NCI-H446 (cell line): ENCODE measurements at places on chromosomes 6 and 20.

GRCh38 chr6:170124836-170125235 is 166.0 kb downstream of the DLL1 start:
- DNase-seq: no peak

- no peak for DNase-seq
Measured at GRCh38 chr20:46552460-46553420, 2.3 kb upstream of the OCSTAMP start.

- no peak for DNase-seq
Measured at GRCh38 chr6:14478381-14479225, 361.0 kb downstream of the CD83 start.

DNA sequence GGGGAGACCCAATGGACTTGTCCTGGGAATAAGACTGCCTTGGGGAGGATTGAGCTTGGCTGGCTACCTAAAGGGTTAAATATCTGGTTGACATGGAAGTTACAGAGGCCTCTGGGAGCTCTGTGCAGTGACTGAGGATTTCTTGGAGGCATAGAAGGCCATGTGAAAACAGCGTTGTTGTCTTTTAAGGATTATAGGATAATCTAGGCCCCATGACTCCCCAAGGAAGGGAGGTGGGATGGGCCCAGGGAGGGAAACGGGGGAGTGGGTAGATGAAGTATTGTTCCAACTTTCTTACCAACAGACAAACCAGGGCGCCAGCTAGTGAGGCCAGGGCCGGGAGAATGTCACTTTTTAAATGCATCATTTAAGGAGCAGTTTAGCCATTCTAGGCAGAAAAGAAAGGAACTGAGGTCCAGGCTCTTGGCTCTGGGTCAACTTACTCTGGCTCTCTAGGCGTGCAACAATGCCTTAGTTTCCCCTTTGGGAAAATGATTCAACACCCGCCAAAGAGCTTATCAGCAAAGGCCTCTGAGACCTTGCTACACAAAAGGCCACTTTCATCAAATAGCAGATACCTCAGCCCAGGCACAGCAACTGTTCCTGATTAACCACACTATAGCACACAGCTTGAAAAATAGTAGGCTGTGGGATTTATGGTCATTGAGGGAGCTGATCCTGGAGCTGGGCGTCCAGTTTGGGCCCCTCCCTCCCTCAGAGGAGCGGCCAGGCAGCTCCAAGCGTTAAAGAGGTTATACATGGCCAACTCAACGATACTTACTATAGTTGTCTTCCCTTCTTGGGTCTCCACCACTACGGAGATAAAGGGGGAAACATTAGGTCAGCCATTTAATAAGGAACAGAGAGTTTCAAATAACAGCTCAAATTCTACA is 7.0 kb downstream of the MRPS18A start:
- no peak for DNase-seq

- no peak for DNase-seq
Measured at GRCh38 chr20:33560026-33560425, 70.1 kb downstream of the CBFA2T2 start.

- DNase-seq: no peak
Measured at GRCh38 chr6:34969662-34970265, 80.7 kb downstream of the ANKS1A start.

- DNase-seq: no peak
Measured at GRCh38 chr20:50895111-50895830, 36.0 kb downstream of the ADNP start.

- DNase-seq: no peak
Measured at GRCh38 chr6:6587696-6588063, 840 bp upstream of the LY86 start.

DNA sequence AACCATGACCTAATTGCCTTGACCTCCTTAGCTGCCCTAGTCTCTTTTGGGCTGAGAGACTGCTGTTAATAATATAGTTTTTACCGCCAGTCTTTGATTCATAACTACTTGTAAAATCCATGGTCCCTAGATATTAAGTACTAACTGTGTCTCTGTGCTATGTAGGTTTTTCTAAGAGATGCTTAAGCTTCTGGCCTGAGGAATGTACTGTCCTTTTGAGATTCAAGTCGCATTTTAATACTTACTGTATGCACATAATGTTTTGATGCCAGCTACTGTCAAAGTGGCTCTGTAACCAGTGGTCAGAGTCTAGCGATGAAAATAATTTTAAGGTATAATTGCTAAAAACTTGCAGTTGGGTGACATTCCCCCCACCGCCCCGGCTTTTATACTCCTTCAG is 2.1 kb downstream of the AKAP12 start:
- no peak for DNase-seq

DNA sequence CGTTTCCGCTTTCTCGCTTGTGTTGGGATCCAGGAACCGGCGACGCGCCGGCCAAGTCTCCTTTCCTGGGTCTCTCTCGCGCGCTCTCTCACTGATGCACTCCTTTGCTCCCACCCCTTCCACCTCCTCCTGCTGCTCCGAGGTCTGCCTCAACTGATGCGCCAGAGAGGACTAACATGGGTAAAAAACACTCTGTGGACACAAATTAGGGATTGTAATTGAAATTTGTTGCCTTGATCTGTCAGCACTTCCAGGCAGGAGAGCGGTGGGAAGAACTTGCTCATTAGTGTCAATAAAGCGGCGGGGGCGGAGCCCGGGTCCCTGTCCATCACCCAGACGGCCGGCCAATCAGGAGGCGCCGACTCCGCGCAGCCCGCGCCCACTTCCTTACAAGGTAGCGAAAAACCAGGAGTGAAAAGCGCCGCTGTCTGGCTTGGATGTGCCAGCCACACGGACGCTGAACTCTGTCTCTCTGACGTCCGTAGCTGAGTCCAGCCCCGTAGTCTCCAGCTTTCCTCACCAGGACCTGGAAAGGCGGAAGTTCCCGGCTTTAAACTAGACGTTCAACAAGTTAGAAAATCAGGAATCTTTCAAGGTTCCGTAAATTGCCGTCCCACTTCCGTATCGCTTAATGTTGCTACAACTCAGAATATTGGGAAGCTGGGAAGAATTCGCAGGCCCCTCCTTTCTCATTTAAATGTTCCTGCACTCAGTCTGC is at the start of gene TBX18:
Gene TBX18 (minus strand): TSS at position 267 of the 718 bp plus-strand sequence. CDS start 417 bp downstream, outside the sequence.
- DNase-seq: no peak

DNA sequence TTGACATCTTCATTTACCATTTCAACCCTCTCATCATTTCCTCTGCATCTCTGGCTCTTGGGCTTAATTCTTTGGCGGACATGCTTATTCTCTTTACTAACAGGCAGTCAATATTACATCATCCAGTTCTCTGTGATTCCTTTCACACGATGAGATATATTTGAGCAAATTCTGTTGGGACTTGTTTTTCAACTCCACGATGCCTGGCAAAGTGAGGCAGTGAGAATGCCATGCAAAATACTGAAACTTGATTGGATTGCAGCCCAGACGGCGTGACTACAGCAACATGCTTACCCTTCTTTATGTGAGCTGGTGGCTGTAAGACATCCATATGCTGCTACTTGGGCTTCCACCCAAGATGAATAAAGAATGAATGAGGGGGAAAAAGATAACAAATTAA is 101.7 kb upstream of the SPACA1 start:
- peak; percentile 92 for DNase-seq

GRCh38 chr20:17059465-17059864 is 167.4 kb upstream of the PCSK2 start:
- peak; percentile 60 for DNase-seq

DNA sequence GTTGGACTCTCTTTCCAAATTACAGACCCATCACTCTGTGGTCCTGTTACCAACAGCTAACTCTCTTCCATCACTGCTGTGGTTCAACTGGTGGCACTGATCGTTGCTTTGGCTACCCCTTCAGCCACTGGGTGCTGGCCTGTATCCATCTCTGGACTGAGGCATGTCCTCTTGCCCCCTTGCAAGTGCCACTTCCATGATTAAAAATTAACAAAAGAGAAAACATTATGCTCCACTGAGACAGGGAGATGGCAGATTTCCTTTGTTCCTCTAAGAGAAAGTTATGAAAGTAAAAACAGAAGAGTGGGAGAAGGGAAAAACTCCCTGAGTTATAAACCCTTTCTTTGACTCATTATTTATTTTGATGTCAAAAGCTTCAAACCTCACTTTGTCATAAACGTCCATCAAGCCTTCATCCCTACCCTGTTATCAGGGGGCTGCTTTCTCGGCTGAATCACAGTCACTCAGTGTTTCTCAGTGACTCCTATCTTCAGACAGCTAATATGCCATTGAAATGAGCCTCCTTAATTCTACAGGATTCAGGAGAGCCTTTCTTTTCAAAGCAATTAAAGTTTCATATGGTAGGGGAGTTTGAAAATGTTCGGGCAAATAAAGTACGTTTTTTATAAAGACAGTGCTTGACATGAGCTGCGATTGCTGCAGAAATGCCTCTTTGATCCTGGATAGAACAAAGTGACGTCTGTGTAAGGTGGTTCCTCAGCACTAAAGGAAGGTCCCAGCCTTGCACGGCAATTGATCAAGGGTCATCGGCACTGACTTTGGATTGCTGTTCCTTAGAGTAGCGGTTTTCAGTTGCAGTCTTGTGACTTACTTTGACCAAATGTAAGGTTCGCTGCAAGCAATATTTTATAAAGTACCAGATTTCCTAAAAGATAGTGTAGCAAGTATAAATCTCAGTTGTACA is 49.9 kb upstream of the PBOV1 start:
- DNase-seq: no peak

GRCh38 chr6:129046526-129046925 is 163.6 kb downstream of the LAMA2 start:
- no peak for DNase-seq

DNA sequence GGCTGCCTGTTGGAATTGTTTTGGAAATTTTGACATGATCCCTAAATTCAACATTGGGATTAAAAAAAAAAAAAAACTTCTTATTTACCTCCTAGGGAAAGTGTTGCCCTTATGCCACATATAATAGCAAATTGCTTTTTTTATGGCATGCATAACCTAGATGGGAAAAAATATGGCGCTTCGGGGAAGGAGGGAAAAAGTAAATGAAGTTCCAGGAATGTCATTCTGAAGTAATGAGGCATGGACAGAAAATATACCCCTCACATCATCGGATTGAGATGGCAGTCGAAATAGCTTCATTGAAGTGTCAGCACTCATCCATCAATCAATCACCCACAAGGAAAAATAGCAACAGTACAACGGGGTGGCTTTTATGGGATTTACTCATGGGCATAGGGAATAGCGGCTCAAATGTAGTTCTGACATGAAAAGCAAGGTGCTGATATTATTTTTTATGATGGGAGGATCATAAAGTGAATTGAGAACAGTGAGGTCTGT is 104.8 kb downstream of the ZNF217 start:
- DNase-seq: no peak

DNA sequence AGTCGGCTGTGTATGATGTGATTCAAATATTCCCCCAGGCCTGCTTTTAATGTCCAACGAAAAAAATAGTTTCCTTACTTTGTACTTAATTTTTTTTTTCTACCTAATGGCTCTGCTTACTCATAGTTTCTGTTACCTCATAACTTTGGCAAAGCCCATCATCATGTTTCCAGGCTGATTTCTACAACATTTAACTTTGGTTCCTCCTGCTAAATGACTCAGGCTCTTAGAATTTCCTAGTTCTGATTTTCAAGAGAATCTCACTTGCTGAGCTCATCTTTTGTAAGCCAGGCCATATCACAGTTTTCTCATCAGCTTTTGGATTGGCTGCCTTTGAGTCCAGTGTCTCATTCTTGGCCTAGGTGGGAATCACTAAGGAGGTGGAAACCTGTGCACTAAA is 323.1 kb downstream of the HDGFL1 start:
- DNase-seq: no peak

DNA sequence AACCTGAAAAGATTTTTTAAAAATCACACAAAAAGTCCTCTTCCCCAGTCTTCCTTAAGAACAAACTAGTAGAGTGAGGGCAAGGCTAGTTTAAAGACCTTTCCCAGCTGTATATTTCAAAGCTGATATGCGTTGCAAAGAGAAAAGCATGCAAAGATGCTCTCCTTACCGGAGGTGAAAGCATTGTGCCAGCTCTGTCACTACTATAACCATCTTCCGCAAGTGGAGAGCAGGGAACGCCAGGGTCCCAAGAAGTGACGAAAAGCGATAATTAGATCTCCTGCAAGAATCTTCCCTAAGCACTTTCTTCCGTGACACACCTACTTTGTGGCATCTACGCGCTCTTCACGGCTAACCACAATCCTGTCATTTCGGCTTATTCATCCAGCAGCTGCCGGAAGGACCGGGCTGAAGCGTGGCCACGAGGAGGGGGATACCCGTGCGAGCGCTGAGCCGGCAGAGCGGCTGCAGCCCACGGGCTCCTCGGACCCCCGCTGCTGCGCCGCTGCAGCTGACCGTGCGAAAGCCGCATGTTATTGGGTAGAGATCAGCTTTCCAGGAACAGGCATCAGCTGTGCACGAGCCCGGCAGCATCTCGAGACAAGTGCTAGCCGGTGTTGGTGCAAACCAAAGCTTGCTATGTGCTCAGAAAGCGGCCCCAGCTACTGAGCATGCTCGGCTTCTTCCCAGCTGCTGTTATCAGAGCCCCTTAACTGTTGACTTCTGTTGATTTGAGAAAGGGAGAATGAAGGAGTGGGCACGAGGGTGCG is 57.2 kb upstream of the ARHGAP18 start:
- DNase-seq: no peak

DNA sequence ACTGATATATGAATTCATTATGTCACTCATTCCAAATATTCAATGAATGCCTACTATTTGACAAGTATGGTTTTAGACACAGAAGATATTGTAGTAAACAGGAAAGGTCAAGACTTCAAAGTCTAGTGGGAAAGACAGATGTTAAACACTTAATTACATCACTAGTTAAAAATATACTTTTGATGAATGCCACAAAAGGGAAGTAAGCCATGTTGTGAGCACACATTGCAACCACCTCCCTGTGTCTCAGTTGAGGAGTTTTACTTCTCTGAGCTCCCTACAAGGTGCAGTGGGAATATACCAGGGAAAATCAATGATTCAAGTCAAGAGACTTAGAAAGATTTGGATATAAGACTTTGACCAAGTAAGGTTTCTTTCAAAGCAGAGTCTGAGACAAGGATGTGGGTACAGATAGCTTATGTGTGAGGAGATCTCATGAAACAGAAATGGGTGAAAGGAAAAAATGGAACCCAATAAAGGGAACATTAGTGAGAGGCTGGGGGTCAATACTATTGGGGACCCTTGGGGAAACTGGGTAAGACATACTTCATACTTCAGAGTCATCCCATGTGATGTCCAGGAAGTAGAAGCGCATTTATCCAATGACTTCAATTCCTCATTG is 503.7 kb downstream of the KIF16B start:
- no peak for DNase-seq
